Activated CD4-positive, alpha-beta memory T cell treated with anti-CD3 and anti-CD28 coated beads for 36 hours (primary cell): ENCODE measurements at places on chromosomes 3 and 15. TPM values are rescaled to one million over a fixed set of nuclear protein-coding genes. Genes with fewer than 3 reads are reported as not detected.

The IL17RE gene
- 1.8 TPM for total RNA-seq

The MYEF2 gene
- total RNA-seq: 21.9 TPM

The PKM gene
- 2,032 TPM for total RNA-seq

The TMEM158 gene
- total RNA-seq: not detected

The CFAP100 gene
- total RNA-seq: not detected

The NPAP1 gene
- total RNA-seq: not detected

The PEX5L gene
- total RNA-seq: not detected

The CTXN2 gene
- not detected for total RNA-seq

The GOLGA8T gene
- total RNA-seq: not detected

The TMCO5A gene
- not detected for total RNA-seq

The SI gene
- total RNA-seq: not detected

The ARPP21 gene
- total RNA-seq: not detected

The CPN2 gene
- total RNA-seq: not detected

The LEKR1 gene
- total RNA-seq: 0.59 TPM

The CDHR4 gene
- 0.22 TPM for total RNA-seq

The EIF4G1 gene
- total RNA-seq: 410 TPM

The SLC22A13 gene
- total RNA-seq: not detected

The DAPK2 gene
- 0.87 TPM for total RNA-seq

The TMEM207 gene
- total RNA-seq: not detected

The EPHA6 gene
- not detected for total RNA-seq

The SPINK8 gene
- total RNA-seq: not detected

The MESP2 gene
- not detected for total RNA-seq

The EOMES gene
- 1.4 TPM for total RNA-seq

The GOLGA8S gene
- 0.05 TPM for total RNA-seq

The HIGD2B gene
- 0.31 TPM for total RNA-seq

The NR2F2 gene
- total RNA-seq: not detected

The TARS3 gene
- total RNA-seq: 10.8 TPM

The ZNF80 gene
- 0.31 TPM for total RNA-seq

The HYAL1 gene
- not detected for total RNA-seq
